T-helper 2 cell (primary cell): ENCODE measurements at places on chromosomes 11 and 22.

DNA sequence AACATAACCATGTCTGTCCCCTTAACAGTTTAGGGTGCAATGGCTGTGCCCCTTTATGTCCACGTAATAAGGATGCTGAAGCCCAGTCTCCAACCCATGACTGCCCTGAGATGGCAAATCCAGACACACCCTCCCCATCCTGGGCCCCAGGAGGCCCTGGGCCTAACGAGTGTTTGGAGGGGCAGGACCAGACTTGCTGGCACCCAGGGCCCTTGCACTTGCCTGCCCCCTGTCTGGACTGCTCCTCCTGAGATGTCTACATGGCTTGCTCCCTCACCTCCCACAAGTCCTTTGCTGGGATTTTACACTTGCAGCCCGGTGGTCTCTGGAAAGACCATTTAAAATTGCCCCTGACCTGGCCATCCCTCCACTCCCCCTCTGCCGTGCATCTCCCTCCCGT, 132.2 kb upstream of the NECTIN1 start:
- DNase-seq = no peak

- DNase-seq = no peak
These were observed 814.6 kb downstream of the DLG2 start for GRCh38 chr11:84812471-84812969.

DNA sequence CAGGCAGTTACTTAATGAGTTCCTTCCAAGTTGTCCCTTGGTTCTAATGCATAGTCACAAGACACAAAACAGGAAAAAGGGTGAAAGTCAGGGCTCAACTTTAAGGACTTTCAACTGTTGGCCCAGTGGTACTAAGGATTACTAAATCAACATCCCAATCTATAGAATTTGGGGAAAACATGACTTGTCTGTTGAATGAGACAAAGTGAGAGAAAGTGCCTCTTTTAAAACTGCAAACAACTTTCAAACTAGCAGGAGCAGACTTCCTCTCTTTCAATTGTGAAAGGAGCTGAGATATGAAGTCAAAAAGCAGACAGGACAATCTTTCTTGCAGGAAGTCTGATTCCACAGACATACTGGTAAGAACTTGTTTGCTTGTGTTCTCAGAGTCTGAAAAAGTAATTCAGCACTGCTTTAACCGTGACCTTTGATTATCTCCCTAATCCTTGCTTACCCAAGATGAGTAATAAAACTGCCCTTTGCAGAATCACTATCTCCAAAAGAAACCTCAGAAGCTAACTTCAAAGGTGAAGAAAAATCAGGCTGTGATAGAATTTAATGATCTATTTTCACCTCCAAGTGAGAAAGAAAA, 960.7 kb upstream of the RAG2 start:
- no peak for DNase-seq

GRCh38 chr22:50083462-50084079, 1.7 kb downstream of the MLC1 start:
- DNase-seq = no peak

DNA sequence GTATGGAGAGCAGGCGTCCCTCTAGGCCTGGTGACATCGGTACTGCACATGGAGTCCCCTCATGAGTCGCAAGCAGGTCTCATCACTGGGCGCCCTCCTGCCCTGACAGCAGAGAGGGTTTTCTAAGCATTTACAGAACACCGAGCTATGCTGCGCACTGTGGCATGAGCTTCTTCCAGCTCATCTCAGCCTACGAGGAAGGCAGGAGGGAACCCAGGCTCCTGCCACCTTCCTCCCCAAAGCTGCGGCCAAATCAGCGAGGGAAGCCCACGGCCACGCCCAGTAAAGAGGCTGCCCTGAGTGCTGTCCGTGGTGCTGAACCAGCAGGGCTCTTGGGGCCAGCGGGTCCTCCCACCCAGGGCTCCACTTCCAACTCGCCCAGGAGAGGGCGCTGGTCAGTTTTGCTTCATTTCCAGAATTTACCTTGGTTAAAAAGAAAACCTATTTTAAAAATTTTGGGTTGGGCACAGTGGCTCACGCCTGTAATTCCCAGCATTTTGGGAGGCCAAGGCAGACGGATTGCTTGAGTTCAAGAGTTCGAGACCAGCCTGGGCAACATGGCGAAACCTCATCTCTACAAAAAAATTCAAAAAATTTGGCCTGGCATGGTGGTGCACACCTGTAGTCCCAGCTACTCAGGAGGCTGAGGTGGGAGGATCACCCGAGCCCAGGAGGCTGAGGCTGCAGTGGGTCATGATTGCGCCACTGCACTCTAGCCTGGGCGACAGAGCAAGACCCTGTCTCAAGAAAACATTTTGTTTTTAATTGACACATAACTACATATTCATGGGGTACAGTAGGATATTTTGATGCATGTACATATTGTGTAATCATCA, 34.2 kb downstream of the PHF21B start:
- peak; percentile 38 for DNase-seq

DNA sequence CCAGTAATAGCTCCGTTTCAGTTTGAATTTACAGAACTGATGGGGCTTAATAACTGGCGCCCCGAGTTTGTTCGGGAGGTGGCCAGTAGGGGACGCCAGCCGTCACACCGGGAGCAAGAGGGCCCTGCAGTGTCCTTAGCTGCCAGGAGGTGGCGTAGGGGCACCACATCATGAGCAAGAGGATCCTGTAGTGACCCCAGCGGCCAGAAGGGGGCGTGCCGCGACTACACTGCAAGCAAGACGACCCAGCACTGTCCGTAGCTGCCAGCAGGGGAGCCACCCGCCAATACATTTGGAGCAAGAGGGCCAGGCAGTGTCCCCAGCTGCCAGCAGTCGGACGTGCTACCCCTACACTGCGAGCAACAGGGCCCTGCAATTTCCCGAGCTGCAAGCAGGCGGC, 663.7 kb upstream of the B3GAT1 start:
- DNase-seq = peak; percentile 59

GRCh38 chr22:37230673-37231405, 13.2 kb downstream of the RAC2 start:
- DNase-seq = peak; percentile 74

GRCh38 chr22:50540381-50540780, 5.3 kb upstream of the KLHDC7B start:
- DNase-seq = no peak

- DNase-seq = no peak
These were observed 776 bp downstream of the NLRX1 start for GRCh38 chr11:119169282-119169719.

GRCh38 chr22:30238136-30238535, 8.4 kb downstream of the LIF start:
- DNase-seq = no peak

DNA sequence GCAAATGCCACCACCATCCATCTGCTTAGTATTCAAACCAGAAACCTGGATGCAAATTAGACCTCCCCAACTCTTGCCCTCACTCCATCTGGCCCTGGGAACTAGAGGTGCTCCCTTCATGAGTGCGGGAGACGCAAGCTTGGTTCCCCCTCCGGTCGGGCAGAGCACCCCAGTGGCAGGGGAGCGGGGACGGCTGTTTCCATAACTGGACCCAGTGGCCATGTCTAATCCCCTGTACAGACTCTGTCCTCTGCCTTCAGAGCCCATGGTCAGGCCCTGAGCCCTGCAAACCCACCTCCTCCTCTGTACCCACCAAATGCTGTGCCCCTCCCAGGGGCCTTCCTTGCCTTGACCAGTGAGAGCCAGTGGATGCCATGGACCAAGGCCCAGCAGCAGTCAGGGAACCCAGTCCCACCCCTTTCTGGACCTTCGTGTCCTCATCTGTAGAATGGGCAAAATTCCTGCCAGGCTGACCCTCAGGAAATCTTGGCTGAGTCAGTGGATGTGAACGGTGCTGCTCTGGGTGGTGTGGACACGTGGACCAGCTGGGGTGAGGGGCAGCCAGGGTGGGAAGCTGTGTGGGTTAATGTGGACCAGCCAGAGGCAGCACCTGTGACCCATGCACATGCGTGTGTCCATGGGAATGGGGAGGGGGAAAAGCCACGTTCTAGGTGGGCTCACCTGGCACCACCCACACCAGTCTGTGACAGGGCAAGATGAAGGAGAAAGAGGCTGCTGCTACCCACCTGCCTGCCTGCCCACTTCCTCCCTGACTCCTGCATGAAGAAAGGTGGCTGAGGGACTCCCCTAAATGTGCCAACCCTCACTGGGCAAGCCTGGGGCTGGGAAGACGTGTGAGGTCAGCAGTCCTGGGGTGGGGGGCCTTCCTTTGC, 72.8 kb downstream of the LRRC32 start:
- no peak for DNase-seq

DNA sequence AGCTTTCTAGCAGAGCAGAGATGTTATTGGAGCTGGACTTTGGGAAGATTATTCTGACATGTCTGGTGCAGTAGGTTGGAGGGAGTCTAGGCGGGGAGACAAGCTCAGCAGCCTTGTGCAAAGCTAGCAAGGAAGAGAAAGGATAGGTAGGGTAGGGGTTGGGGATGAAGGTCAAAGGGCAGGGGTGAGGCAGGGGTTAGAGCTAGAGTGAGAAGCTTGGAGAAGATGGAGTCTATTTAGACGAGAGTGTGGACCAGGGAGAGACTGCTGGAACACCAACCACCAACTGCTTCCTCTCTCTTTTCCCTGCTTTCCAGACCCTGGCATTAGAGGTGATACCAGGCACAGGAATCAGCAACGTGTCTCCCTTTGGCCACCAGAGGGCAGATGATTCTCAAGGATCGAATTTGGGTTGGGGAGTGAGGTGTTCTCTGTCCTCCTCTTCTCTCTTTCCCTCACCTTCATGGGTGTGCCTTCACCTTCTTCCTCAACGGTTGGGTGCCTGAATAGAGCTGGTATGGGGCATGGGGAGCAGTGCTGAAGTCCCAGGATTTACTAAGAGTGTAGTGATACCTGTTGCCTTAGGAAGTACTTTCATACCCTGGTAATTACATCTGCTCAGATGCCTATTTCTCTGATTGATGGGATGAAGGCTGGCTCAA, 1.8 kb upstream of the MARK2 start:
- DNase-seq = no peak

DNA sequence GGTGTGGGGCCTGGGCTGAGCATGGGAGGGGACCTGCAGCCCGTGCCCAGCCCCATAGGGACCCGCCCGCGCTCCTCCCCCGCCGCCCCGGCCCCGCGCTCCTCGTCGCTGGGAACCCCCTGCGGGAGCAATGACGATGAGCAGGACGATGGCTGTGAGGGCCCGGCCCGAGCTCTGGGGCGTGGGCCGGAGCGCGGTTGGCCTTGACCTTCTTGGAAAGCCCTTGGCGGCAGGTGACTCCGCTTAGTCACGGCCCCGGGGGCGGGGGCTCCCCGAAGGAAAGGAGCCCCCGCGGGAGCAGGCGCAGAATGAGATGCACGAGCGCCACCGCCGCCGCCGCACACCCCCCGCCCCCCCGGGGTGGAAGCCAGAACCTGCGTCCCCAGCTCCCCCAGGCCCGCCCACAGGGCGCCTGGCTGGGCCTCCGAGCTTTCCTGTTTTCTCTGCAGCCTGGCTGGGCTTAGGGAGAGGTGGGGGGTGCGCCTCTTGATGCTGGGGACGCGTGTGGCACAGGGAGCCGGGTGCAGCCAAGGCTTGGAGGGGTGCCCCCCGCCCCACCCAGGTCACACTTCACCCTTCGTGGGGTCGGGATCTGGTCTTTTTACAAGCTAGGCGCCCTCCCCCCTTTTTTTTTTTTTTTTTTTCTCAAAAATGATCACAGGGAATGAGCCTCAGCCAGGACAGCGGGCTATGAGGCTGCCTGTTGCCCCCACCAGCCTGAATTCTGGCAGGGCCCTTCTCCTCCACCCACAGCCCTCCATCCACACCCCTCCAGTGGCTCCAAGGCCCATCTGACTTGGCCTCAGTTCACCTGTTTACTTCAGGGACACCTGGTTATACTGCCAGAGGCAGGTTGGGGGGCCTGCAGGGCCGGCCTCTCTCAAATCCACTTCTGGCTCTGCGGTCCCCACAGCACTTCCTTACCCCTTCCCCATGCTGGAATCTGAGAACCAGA, 17.9 kb downstream of the CRELD2 start:
- peak; percentile 89 for DNase-seq

GRCh38 chr11:126456783-126457542, 101.5 kb downstream of the ST3GAL4 start:
- no peak for DNase-seq

GRCh38 chr11:80196932-80197554, 756.2 kb upstream of the TENM4 start:
- no peak for DNase-seq

- no peak for DNase-seq
These were observed 5.6 kb upstream of the LDLRAD3 start for GRCh38 chr11:35938231-35938630.

- no peak for DNase-seq
These were observed 5.2 kb downstream of the SELENOO start for GRCh38 chr22:50205781-50206569.

GRCh38 chr11:16613512-16614381, 124.7 kb upstream of the C11orf58 start:
- no peak for DNase-seq

DNA sequence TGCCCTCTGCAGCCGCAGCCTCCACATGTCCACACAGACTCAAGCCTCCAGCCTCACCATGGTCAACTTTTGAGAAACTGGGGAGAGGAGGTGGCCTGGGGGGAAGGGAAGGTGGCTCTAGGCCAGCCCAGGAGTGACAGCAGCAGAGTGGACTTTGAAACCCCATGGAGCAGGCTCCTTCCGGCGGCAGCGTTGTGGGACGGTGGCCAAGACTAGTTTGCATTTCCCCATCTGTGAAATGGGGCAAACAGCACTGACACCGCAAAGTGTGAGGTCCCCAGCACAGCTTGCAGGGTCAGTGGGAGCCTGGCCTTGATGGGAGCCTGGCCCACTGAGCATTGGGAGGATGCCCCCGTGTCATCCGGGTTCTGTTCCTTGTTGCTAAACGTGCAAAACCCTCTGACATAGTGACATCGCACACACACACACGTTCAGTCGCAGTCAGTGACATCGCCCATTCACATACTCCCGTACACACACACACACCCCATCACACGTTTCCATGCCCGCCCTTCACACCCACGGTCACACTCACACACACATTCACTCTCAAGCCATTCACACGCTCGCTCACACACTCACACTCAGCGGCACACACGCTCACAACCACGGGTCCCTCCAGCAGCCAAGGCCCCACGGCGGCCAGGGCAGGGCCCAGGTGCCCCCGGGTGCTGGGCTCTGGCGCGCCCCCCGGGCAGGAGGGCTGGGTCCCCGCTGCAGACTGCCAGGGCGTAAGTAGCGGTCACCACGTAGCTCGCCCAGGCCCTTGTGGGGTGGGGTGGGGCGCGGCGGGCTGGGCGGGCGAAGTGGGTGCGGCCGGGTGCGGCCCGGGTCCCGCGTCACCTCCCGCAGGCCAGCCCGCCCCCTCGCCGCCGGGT, 585 bp downstream of the CYB5R3 start:
- DNase-seq = peak; percentile 81
